Neural crest cell (in vitro differentiated cells): ENCODE measurements at places on chromosomes 3 and 15.

DNA sequence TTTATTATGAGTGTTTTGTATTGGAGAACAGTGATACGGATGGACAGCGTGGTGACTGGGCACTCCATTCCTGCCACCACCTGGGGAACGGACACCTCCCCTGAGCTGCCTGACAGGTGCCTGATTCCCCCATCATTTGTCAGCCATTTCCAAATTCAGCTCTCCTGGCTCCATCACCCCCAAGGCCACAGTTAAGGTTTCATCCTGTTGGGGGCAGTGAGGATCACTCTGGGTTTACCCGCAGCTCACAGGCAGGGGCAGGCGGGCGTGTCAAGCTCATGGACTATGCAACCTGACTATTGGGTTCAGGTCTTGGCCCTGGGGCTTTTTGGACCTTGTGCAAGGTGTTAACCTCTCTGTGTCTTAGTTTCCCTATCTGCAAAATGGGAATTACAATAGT lies 76.3 kb downstream of the RAB11A start:
- no peak for DNase-seq

DNA sequence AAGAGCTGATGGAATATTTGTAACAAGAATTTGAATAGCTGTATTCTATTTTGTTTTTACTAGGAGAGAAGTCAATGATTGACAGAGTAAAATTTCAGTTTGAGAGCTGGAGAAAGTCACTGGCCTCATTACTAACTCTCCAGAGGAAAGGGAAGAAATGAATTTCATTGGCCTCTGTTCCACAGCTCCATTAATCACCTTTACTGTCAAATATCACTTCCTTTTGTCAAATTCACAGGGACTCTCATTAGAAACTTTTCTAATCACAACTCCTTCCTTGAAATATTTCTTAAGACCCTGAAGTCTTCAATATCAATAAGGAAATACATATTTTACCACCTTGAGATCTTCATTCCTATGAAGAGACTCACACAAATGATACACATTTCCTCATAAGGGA lies 379.9 kb upstream of the RASGRP1 start:
- DNase-seq: no peak

GRCh38 chr3:176974279-176974678 lies 223.0 kb downstream of the TBL1XR1 start:
- no peak for DNase-seq

GRCh38 chr15:98858610-98859023 lies 149.0 kb downstream of the PGPEP1L start:
- DNase-seq: no peak

DNA sequence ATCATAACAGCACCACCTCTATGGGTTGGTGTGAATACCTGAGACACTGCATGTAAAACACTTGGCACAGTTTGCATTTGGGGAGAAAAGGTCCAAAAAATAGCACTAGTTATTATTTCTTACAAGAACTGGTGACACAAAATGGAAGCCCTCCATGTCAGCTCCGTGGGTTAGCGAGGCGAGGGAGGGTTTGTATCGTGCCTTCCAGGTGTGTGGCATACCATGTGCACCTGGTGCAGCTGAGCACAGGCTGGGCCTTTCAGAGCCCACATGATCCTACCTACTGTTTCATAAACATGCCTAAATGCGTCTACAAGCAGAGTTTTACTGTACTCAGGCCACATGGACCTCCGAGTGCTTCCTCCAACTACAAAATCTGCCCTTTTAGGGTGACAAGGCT lies 5.6 kb downstream of the CXCR6 start:
- no peak for DNase-seq

- no peak for DNase-seq
Measured at GRCh38 chr3:169133178-169134161, 530.0 kb downstream of the MECOM start.

DNA sequence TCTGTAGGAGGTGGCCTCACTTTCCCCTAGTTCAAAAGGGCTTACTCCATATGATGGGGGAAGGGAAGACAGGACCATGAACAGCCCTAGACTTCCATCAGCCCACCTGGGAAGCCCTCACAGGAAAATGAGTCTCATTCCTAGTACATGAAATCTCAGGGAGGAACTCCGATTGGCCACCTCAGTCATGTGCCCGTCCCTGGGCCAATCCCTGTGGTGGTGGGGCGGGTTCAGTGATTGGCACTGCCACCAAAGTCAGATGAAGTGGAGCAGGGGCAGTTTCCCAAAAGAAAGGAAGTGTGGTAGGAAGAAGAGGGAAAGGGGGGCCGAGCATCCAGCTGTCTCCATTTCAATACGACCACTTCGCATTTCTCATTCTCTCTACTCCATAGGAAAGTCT lies 25.9 kb upstream of the GP9 start:
- no peak for DNase-seq

GRCh38 chr3:177904621-177905020 lies 631.6 kb upstream of the KCNMB2 start:
- no peak for DNase-seq

DNA sequence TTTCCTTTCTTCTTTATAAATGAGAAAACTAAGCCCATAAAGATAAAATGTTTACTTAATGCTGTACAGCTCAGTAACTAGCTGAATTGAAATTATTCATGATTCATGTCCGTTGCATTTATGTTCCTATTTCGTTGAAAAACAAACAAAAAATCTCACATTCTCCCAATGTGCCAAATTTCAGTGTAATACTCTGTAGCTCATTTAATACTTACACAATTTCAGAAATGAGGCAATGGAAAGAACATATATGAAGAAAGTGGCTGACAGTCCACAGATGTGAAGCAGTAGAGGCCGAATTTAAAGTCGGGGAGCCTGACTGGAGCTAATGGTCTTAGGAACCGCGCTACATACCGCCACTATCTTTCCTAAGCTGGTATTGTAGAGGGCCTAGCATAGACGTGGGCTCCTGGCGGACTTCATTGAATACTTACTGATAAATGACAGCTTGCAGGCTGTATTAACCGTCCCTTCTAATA lies 651 bp downstream of the PLSCR2 start:
- no peak for DNase-seq

DNA sequence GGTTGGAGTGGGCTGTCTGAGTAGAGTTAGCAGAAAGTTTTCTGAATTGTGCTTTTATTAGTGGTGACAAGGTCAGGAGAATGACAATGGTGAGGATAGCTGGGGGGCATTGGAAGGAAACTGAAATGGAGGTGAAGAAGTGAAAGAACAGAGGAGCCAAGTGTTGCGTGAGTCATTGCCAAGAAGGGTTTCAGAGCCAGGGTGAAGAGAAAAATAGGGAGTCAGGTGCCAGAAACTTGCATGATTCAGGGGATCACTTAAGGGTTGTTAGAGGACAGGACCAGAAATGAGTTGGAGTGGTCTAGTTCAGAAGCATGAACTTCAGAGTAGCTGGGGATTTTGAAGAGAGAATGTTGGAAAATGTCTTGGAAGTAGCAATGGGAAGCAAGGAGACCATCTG lies 86.0 kb upstream of the GALNT15 start:
- DNase-seq: no peak

DNA sequence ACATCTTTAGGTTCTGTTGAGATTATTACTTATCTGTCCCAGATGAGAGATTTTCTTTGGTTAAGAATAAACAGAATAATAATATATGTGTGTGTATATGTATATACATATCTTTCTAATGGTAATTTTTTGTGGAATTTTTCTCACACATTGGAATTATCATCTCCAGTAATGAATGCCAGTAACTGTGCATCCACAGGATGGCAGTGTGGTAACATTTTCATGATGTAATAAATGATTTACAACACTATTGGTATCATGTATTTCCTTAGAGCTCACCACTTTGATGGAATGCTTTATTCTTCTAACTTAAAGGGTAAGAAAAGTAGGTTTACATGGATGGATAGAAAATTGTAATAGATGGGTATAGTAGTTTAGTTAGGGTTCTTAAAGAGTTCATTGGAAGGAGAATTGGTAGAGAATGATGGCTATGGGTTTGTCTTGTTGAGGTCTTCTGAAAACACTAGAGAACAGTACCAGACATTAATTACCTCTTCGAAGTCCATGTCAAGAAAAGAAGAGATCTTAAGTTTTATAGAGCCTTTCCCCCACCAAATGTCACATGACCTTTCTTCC lies 78.1 kb downstream of the STT3B start:
- no peak for DNase-seq

DNA sequence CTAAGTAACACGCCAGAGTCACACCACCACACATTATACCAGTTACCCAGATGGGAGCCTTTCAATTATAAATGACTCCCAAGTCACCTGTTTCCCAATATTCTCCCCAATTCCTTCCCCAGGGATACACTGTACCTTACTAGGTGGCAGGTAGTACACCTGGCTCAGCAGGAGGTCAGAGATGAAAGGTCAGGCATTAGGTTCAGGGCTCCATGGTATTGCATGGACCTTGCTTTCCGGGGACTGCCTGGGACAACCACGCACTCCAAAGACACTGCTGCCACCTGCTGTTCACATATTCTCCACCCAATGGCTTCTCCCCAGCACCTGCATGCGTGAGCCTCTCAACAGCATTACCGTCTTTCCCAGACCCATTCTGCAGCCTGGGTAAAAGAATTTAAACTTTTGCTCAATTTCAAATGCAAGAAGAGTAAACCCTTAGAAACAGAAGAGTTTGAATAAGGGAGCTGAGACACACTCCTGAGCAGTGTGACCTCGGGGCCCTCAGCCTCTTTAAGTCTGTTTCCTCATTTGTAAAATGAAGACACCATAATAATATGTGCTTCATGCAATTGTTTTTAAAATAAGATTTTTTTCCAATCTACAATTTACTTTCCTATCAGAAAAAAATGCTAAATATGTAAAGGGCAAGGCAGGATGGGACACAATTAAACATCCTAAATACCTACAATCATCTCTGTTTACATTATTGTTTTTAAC lies 28.0 kb upstream of the LACTB start:
- peak; percentile 81 for DNase-seq

GRCh38 chr3:39086144-39086543 lies 21.3 kb downstream of the GORASP1 start:
- DNase-seq: no peak

DNA sequence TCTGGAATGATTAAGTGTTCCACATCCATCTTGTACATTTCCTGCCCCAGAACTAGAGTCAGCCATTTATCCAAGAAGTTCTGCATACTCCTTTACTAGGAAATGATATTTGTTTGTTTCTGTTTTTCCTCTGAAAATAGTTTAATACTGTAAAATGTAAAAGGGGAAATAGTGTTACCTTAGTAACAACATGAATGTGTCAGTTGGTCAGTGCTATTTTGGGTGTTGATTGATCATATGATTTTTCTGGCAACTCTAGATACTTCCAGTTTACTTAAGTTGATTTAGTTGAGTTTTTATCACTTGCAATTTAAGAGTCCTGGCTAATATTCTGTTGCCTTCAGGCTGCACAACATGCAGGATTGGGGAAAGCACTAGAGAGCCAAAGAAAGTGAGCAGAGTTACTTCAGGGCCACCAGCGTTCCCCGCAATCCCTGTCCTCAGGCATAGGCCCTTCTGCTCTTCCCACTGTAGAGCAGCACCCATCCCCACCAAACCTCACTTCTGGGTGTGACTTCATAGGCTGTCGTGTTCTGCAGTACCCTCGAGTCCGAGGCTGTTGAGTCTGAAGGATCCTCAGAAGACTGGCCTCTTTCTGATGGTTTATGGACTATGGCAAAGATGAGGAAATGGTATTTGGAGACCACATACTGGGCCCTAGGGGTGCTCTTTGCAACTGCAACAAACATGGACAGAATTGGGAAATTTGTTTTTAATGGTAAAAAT lies 69.0 kb downstream of the CHD2 start:
- DNase-seq: no peak

GRCh38 chr3:18527691-18528090 lies 102.6 kb upstream of the SATB1 start:
- no peak for DNase-seq

DNA sequence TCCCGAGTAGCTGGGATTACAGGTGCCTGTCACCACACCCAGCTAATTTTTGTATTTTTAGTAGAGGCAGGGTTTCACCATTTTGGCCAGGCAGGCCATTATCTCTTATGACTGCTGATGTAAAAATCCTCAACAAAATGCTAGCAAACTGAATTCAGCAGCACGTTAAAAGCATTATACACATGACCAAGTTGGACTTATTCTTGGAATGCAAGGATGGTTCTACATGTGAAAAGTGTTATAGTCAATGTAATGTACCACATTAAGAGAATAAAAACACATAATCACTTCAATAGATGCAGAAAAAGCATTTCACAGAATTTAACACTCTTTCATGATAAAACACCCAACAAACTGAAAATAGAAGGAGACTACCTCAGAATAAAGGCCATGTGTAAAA lies 20.2 kb downstream of the RNF13 start:
- no peak for DNase-seq

- DNase-seq: no peak
Measured at GRCh38 chr3:14534516-14535191, 5.5 kb downstream of the GRIP2 start.

DNA sequence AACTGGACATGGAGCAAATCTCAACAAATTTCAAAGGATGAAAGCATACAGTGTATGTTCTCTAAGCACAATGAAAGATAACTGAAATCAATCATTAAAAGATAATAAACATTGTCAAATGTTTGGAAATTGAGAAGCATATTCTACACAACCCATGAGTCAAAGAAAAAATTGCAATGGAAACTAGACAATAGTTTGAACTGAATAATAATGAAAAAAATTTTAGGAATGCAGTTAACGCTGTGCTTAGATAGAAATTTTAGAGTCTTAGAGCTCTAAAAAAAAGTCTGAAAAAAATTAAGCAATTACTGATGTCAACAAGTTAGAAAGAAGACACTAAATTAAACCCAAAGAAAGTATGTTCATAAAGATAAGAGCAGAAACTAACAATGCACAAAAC lies 15.5 kb downstream of the RABL3 start:
- no peak for DNase-seq

GRCh38 chr15:80564056-80564455 lies 131.1 kb upstream of the ABHD17C start:
- no peak for DNase-seq

DNA sequence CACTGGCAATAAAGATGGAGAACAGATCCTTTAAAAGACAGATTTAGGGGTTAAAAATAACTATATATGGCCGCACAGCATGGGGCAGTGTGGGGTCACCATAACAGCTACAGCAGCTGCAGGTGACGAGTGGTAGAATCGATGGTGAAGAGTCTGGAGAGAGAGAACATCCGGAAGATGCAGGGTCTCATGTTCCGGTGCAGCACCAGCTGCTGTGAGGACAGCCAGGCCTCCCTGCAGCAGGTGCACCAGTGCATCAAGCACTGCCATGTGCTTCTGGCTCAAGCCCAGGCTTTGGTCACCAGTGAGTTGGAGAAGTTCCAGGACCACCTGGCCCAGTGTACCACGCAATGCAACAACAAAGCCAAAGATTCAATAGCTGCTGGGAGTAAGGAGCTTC lies 93.7 kb upstream of the IMPG2 start:
- no peak for DNase-seq

DNA sequence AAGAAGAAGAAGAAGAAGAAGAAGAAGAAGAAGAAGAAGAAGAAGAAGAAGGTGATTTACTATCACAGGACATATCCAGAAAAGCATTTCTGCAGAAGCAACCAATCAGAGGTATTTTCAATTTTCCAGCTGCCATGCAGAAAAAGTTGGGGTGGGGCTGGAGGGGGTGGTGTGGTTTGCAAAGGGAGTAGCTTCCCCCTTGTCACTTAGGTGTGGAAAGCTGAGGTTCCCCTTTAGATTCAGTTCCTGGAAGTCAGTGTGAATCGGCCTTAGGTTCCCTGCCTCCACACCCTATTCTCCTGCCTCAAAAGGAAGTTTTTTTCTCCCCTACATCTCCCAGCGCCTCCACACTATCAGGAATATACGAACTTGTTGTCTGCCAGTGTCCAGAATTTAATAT lies 276.7 kb upstream of the ARRDC4 start:
- DNase-seq: no peak
